ENCODE measurements at places on chromosomes 13 and 19.

DNA sequence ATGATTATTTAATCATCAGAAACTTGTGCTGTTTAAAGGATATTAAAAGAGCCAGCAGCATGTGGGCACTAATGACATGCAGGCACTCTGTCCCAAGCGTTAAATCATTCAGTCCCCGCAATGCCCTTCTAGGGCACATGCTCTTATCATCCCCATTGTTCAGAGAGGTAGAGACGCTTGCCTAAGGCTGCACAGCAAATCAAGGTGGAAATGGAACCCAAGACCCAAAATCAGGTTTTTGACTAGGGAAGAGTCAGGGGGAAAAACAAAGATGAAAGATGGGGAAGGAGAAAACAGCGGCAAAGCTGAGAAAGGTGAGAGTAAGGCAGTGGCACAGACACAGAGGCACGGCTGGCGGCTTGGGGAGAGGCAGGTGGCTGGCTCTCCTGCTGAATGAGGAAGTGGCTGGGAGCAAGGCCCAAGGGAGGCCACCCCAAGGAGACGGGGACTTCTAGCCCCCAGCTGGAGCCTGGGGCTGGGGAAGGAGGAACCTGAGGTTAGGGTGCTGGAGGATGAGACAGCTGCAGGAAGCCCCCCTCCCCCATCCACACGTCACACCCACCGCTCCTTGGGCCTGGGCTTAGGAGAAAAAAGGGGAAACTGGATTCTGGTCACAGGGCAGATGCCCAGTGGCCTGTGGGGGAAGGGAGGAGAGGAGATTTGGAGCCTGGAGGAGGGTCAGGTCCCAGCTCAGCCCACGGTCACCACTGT lies 1.0 kb upstream of the TYROBP start:
- DNase-seq: no peak

DNA sequence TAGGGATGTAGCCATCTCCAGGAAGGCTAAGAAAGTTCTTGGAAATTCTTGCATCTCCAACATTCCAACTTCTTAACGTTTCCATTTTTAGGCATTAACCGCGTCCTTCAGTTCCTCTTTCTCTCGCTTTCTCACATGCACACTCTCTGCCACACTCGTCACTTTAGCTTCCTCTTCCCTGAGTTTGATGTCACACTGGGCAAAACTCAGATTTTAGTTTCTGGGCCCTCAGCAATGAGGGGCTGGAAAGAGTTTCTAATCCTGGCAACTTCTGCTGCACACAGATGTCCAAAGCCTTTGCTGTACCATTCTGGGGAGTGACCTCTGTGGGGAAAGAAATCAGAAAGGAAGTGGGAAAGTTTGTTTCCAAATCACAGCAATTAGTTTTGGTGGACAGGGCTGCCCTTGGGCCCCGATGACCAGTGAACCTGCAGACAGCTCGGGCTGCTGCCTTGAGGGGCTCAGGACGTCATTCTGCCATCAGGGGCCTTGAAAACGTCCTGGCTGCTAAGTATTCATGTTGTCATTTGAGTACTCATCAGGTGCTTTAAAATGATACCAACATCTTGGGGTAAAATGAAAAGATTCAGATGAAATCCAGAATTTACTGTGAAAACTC lies 89.3 kb downstream of the KL start:
- DNase-seq: no peak

DNA sequence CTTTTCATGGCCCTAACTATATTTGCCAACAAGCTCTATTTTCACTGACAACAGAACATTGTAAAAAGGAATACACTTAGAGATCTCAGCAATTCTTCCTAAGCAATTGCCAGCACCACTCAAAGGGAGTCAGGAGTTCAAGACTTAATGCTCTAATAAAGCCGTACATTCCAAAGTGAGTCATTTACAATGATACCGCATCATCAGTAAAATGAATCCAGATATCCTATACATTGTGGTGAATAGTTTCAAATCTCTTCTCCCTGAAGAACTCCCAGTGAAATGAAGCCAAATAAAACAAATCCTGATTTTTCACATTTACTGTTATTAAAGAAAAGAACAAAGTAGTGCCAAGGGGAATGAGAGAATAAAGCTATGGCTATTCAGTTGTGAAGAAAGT lies 2898.7 kb upstream of the PCDH20 start:
- no peak for DNase-seq

DNA sequence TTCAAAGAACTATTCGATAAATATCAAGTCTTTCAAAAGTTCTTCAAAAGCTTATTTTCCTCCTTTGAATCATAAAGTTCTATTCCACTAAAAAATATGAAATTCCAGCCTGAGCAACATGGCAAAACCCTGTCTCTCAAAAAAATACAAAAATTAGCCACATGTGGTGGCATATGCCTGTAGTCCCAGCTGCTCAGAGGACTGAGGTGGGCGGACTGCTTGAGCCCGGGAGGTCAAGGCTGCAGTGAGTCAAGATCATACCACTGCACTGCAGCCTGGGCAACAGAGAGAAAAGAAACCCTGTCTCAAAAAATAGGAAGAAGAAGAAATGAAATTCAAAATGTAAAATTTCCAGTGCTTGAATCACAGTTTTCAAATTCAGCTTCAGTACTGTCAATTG lies 24.6 kb downstream of the CAB39L start:
- DNase-seq: no peak

All from LoVo (cell line).